NCI-H226 (cell line): ENCODE measurements at places on chromosomes 2 and 18.

- DNase-seq: no peak
Observed at GRCh38 chr18:48990481-48991318, 39.9 kb upstream of the SMAD7 start.

DNA sequence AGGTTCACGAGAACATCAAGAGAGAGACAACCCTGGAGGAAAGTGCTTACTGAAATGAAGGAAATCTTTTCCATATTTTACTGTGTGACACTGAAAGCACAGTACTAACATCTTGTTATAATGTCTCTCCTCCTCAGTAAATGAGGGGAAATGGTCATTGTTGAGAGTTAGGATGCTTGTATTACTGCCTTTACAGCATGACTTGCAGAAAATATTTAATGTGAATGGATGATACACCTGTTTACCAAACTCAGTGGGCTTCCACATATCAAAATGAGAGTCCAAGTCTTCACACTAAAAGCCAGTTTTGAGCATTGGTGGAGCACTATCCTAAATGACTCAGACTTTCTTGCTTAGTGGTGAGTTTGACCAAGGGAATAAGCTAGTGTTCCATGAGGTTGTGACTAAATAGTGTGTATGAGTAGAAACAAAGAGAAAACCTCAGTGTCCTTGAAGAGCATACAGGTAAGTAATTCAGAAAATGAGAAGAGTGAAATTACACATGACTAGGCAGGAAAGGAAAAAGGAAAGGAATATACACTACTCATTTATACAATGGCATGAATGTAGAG, 930.7 kb upstream of the CELF4 start:
- DNase-seq: no peak

DNA sequence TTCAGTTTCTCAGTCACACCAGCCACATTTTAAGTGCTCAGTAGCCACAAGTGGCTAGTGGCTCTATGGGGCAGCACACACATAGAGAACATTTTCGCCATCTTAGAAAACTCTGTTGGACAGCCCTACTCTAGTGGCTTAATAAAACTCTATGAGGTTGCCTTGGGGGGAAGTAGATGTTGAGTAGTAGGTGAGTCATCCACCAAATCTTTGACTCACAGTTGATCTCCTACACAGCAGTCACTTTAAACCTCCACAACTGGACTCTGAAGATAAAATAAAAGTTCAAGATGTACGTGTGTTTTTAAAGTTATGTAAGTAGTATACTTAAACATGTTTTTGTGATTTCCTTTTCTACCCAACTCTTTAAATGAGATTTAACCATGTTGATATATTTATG, 379.0 kb downstream of the SETBP1 start:
- peak; percentile 62 for DNase-seq

DNA sequence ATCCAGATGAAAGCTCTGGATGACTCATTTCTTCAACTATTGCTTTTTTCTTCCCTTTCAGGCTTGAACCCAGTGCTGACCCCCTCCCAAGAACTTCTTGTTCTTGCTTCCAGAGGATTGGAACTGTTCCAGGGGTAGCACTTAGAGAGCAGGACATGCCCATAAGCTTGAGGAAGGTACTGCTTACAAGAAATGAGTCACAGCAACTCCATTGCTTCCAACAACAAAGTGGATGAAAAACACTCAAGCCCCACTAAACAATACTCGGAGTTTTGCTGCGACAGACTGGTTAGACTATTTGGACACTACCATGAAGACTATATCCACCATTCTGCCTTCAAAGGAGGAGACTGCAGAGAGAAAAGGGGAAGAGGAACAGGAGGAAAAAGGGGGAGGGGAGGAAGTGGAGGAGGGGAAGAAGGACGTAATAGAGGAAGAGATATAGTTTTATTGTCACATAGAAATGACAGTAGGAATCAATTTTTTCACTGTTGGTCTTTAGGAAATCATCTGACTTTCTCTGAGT, 1.6 kb upstream of the EPC2 start:
- no peak for DNase-seq

GRCh38 chr18:46497129-46497528, 159.9 kb downstream of the LOXHD1 start:
- DNase-seq: peak; percentile 9

- DNase-seq: no peak
Observed at GRCh38 chr2:5706717-5707455, 14.7 kb downstream of the SOX11 start.

DNA sequence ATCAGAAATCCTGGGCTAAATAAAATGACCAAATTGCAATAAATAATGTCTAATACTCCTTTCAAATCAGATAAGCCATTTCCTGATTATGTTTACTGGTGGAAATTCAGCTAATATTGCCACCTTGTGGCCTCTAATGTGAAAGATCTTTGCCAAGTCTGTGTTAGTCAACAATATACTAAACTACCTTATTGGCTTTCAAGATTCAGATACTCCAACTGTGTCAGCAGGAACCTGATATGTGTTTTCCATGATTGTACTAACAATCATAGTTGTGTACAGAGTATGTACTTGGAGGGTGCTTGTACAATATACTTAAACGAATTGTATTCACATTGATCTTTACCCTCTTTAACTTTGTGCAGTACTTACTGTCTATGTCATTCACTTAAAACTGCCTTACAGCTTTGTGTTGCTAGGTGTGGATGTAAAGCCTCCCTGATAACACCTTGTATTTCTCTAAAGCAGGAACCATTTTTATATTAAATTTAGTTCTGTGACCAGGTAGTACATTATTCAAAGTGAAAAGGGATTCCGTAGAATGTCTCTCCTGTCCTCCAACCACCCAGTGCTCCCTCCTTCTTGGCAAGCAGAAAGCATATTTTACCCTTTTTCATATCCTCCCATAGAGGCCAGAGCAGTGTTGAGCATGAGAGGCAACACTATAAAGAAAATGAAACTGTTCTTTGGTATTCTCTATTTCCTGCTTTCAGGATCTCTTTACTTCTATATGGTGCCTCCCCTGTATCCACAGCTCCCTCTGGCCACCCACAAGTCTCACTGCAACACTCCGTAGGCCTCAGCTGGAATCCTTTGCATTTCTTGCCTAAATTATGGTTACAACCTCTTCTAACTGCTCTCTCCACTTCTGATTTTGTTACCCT, 75.2 kb upstream of the C2orf15 start:
- peak; percentile 61 for DNase-seq

DNA sequence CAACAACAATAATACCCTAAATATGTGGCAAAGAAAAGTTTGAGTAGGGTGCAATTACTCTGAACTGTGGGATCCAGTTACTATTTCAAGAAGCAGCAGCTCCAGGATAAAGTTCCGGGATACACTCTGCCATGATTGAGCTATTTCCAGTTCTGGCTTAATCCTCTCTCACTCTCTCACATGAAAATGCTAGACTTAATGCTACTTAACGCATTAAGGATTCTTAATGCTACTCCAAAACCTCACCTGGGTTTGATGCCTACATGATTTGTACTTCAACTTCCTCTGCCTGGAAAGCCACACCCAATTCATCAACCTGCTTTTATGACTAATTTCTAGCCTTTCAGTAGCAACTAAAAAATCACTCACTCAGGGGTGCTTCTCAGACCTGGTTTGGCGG, 151.1 kb upstream of the HNMT start:
- DNase-seq: no peak

DNA sequence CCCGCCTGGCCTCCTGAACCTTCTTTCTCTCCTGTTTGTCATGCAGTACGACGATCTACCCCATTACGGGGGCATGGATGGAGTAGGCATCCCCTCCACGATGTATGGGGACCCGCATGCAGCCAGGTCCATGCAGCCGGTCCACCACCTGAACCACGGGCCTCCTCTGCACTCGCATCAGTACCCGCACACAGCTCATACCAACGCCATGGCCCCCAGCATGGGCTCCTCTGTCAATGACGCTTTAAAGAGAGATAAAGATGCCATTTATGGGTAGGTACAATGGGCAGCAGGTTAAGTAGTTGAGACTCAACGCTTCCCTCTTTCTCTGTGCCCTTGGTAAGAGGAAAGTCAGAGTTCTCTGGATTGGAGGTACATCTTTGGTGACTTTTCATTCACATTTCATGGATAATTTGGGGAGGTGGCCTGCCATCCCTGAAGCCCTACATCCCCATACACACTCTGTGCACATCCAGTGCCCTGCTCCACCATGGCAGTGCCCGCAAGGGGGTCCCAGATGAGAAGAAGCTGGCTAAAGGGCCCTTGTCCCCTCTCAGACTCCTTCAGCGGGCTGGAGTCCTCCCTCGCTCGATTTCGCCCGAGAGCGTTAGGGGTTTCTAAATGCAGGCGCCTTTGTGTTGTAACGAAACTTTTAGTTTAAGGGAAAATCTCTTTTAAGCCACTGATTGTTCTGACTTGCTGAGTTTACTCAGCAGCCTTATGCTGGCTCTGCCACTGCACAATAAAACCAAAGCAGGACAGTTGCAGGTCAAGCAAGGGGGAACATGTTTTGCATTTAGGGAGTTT, 3.0 kb downstream of the MEIS1 start:
- no peak for DNase-seq

DNA sequence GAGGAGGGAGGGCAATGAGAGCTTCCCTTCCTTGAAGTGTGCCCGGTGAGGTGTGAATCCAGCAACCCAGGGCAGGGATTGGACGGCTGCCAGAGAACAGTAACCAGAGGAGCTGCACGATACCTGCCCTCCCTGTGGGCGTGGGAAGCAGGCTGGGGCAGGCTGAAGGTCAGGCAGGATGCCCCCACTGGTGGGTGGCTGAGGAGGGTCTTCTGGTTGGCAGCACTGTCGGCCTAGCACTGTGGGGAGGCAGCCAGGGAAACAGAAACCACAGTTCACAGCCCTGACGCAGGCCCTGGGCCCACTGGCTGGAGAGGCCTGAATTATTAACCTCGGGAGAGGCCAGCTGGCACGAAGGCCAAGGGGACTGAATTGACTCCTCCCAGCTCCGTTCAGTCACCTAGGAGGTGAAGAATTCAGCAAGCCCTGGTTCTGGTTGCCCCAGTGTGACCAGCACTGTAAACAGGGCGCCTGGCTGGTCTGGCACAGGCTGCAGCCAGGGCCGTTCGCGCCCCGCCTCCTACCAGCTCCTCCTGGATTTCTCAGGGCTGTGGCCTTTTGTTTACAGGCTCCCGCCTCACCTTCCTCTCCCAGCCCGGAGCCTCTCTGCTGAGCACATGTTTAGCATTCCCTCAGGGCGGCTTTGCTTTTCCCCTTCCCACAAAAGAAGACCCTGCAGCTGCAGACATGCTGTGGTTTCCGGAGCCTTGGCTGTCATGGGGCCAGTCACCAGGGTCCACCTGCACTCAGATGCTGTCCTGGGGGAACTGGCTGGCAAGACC, 97.8 kb downstream of the B3GNT2 start:
- DNase-seq: peak; percentile 56

DNA sequence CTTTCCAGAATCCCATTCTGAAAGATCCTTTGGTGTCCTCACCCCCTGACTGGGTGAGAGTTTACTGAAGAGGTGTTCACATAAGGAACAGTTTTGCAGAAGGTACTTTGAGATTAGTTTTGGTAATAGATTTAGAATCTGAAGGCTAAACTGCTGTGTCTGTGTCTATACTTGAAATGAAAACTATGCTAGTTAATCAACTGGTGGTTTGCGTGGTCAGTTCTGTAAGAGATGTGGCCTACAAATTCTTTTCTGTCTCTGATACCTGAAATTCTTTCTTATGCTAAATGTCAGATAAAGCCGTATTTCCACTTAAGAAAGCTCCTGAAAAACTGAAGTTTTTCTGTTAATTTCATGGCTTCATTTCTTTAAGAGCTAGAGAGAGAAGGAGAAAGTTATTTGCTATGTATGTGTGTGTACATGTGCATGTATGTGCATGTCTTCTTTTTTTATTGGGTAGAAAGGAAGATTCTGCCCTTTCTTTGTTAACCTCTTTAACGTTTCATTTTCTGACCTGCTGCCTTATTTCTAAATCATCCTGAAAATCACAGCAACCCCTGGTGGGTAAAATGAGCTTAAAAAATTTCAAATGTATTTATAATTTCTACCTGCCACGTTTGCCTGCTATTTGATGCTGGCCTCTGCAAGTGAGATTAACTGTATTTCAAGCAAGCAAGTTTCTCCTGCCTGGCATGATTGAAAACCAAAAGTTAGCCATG, 552.0 kb upstream of the NRP2 start:
- no peak for DNase-seq

DNA sequence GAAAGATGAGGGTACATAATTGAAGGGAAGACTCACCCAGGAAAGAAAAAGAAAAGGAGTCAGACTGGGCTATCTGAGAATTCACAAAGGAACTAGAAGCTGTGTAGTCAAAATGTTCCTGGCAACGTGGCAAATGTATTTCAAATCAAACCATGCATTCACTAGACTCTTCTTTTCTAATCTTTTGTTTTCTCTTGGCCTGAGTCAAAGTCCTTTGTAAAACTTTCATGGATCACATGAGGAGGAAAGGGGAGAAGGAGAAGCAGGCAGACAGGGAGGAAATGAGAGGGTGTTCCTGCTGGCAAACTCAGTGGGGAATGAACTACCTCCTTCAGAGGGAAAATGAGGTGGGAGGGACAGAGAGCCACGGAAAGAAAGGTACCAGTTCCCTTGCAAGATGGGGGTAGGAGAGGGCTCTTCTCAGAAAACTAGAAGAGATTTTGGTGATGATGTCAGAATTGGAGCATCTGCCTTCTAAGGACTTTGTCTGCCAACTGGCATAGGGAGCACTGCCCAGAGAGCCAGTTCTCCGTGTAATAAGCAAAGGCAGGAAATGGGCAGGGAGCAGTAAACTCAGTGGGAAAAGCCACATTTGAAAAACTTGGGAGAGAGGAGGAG, 51.4 kb downstream of the SLC8A1 start:
- DNase-seq: peak; percentile 35

- peak; percentile 44 for DNase-seq
Observed at GRCh38 chr2:148794558-148794957, 80.5 kb upstream of the KIF5C start.

DNA sequence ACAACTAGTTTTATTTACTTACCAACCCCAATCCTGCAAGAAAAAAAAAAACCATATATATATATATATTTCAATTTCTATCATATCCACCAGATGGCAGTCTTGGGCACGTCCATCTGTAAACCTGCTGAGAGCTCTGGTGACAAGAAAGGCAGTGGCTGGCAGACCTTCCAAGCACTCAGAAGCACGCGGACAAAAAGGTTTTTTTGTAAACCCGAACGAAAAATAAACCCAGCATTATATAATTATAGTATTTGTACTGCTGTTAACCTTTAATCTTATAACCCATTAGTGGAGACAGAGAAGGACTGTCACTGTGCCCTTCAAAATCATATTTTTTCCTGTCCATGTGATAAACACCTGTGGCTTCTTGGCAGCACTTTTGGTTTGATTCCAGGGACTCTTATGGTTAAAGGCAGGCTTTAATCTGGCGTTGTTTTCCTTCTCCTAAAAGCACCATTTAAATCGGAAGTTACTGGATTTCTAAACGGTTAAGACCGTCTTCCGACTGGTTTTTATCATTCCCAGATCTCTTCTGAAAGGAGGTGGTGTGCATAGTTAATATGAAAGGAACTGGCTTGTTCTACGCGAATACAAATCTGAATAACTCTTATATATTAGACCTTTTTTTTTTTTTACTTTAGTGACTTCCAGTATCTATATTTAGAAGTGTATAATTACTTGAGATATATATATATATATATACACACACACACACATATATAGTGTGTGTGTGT, 31.0 kb upstream of the SLC3A1 start:
- DNase-seq: no peak
